CD4-positive, alpha-beta T cell treated with Interleukin-6 for 4 hours (primary cell): ENCODE measurements at places on chromosomes 2 and 18.

GRCh38 chr18:31645411-31645810 is 39.0 kb downstream of the B4GALT6 start:
- DNase-seq, result no peak

GRCh38 chr2:144082327-144082726 is 437.6 kb downstream of the ZEB2 start:
- DNase-seq, result no peak

- no peak for DNase-seq
These were observed 168.2 kb downstream of the TWIST2 start for GRCh38 chr2:239015901-239016675.

- no peak for DNase-seq
These were observed 14.2 kb downstream of the TET3 start for GRCh38 chr2:73998933-73999332.

DNA sequence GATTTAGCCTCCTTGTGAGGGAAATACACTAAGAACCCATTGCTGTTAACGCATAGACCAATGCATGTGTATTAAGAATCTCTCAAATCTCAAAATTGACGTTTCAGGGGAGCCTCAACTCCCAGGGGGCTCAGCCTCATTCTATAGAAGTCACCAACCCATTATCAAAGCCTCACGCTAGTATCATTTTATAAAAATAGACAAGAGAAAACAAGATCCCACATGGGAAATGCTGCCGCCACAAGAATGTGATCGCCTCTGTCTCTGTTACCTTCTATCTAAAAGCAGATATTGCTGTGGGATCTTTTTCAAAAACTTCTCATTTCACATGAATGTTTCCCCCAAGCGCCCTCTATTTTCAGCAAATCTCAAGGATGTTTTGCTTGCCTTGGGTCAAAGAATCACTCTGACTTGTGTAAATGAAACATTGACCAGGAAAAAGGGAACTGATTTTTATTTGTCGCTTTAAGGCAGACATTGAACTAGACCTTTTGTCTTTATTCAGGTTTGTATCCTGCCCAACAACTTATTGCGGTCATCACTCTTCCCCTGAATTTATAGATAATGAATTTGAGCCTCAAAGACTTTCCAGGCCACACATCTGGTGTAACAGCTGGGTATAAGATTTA is 679.0 kb upstream of the ID2 start:
- no peak for DNase-seq

DNA sequence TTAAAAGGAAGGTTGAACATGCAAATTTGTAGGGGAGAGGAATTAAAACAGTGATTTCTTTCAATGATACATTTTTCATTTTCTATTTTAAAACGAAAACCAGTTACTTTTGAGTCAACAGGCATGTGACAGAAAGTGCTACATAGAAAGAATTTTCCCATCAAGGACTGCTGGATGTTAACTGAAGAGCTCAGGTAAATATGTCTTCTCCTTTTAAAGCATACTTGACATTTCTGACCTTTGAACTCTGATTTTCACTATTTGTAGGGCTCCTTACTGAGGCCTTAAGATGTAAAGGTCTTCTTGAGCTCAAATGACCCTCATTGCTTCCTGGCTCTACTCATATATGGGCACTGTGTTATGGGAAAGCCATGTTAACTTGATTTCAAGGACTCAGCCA is 32.4 kb downstream of the FIGN start:
- DNase-seq, result no peak

DNA sequence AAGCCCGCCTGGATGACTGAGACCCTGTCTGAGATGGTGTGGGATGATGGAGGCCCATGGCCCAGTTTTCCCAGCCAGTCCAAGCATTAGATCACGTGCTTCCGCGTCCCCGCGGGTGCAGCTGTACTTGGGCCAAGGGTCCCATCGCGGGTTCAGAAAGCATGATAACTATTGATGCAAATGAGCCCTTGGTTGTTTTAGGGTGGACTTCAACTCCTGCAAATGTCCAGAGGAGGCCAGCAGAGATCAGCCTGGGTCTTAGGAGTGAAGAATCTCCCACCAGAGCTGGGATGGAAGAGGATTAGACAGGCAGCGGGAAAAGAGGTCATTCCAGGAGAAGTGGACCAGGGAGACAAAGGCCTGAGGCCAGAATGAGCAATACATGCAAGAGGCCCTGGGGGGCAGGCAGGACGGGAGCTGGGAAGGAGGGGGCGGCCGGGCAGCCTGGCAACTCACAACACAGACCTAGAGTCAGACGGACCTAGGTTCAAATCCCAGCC is 89.9 kb upstream of the TMEM247 start:
- DNase-seq, result no peak

- DNase-seq, result no peak
These were observed 29.6 kb downstream of the SERTAD2 start for GRCh38 chr2:64624108-64624610.

DNA sequence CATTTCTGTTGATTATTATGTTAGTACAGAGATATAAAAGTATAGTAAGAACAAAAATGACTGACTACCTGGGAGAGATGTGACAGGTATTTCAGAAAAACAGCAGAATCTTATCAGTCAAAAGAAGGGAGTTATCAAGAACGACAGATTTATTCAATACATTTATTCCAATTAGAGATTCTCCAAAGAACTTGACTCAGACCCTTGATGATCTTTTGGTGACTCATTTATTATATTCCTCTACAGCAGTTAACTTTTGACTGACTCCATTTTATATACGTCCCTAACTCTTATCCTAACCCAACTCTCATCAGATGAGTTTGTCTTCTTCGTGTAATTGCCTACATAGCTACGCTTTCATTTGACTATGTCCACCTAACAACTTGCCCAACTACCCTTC is 91.1 kb downstream of the C2orf74 start:
- no peak for DNase-seq

GRCh38 chr2:97701851-97702465 is 11.4 kb upstream of the ZAP70 start:
- no peak for DNase-seq

DNA sequence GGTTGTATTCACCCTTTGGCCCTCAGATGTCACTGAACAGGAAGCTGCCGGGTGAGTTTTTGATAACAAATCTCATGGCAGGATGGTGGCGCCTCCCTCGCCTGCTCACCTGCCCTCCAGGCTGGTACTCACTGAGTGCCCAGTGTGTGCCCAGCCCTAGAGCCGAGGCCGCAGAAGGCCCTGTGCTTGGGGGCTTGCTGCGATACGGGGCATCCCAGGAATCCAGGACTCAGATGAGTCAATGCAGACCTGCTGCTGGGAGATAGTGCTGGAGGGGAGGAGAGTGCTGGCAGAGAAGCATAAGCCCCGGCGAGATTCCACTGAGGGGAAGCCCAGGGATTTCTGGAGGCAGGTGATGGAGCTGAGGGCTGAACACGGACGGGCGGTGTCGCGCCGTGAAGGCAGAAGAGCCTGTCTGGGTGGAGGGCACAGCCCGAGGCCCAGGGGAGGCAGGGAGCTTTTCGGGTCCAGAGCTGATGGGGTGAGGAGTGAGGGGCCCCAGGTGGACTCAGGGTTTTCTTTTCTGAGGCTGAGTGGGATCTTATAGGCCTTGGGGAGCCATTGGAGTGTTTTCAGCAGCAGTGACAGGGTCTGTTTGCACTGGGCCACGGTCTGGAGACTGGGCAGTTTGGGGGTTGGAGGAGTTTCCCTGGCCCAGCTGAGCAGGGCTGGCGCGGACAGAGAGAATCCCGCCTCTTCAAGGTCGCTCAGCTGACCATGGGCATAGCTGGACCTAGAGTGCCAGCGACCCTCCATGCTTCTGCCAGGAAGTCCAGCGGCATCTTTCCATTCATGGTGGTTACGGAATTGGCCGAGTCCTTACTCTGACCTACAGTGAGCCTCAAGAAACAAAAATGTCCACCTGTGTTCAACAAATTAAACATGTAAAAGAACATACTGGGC is 35.5 kb downstream of the LDLRAD4 start:
- no peak for DNase-seq

GRCh38 chr2:234536178-234536965 is 39.5 kb upstream of the ARL4C start:
- no peak for DNase-seq

DNA sequence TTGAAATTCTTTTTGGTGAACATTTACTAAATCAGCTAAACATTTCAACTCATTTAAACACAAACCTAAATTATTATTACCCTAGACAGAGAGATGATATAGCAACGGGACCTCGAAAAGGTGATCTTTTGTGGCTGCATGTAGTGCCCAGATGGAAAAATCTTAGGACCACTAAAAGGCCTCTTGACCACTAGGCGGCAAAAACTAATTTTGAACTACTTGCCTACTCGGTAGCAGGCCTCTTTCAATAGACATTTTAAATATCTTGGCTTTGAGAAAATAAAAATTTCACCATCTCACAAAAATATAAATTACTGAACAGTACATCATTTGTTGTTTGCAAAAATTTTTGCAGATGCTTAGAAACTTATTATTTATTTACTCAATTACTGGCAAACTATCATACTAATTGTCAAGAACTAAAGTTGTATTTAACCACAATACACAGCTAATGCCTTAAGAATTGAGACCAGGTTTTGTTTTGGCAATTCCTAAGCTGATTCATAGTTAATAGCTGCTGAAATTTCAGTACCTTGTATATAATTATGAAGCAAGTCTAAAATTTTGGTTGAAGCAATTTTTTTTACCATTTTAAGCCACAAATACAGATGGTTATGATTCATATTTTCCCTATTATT is 9.4 kb downstream of the COL3A1 start:
- no peak for DNase-seq

DNA sequence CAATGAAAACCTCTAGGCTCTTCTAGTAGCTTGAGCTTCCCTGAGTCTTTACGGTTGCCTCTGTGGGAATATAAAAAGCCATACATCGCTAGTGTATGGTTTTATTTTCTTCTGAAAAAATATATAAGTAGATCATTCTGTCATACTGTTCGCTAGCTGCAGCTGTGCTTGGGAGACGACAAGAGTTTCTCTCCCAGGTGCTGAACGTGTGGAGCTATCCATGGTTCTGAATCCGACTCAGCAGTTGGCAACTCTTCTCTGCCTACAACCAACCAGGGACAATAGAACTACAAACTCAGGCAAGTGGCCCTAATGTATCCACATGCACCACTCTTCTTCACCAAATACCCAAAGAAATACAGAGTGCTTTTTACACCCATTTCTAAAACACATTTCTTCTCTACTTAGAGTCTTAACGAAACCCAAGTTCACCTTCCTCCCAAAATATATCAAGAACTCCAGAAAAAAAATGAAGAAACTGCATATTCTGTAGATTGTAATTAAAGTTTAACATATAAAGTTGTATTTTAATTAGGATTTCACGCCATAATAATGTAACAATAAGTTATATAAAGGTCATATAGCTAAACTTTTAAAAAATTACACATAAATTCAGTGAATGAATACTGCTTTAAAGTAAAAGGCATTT is 2.2 kb upstream of the KCNH7 start:
- DNase-seq, result no peak

DNA sequence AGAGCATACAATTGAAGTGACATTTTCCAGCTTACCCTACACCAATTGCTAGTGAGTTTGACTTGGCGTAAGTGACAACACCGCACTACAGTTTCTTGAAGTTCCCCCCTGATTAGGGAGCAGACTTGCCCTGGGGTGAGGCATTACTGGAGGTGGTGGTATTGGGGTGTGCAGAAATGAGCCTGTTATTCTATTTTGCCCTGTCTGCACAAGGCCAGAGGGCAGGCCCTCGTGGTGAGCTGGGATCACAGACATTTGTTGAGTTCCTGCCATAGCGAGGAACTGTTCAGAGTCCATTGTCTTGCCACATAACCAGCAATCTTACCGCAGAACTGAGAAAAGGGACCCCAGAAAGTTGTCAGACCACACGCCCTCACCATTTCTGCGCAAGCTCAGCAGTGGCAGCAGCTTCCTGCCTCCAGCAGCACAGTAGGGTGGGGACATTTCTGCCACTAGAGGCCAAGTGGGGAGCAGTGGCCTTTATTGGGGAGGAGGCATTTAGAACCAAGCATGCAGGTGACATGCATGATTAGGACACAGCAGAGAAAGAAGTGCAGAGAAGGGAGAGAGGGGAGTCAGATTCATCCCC is 103.6 kb upstream of the BCL2L11 start:
- DNase-seq, result no peak

GRCh38 chr2:46422717-46423394 is 56.5 kb upstream of the TMEM247 start:
- DNase-seq, result no peak

GRCh38 chr2:220148471-220149248 is 521.2 kb downstream of the SLC4A3 start:
- DNase-seq, result no peak

- no peak for DNase-seq
These were observed 12.1 kb downstream of the TGFA start for GRCh38 chr2:70541481-70542020.

DNA sequence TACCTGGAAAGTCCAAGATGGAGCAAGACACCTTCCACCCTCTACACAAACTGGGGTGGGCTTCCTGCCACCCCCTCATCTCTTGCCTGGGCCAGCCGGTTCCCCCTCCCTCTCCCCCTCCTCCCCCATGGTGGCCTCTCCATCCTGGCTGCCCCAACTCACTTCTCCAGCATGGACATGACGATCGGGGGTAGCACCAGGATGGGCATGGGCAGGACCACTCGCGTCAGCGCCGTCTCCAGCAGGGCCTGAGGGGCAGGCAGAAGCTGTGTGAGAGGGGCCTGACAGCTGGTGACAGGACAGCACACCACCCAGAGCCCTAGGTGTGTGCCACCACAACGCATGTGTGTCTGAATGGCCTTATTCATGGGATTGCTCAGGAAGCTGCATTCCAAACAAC is 51.0 kb downstream of the EMX1 start:
- no peak for DNase-seq

- DNase-seq, result no peak
These were observed 32.6 kb downstream of the PPP1R1C start for GRCh38 chr2:182018218-182018617.

- no peak for DNase-seq
These were observed 20.2 kb upstream of the EMILIN2 start for GRCh38 chr18:2826581-2826980.

DNA sequence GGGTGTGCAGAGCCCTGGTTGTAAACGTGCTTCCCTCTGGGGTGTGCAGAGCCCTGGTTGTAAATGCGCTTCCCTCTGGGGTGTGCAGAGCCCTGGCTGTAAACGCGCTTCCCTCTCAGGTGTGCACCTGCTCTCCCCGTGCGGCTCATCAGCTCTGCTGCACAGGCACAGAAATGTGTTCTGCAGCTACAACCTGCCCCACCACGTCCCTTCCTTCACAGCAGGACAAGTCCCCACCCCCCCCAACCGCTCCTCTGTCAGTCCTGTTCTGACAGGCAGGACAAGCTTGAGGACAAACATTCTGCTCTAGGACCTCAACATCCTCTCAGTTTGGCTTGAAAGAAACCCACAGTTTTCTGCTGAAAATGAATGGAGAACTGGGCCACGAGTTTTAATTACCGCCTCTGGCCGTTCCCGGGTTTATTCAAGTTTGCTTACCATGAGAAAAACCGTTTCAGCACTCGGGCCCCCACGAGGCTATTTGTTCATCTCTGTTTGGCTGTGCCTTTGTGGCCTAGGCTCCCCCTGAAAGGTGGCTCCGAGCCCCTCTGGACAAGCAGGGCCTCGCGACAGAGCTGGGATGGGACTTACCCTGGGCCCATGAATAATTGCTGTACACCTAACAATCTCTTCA is 81.0 kb upstream of the ASB18 start:
- no peak for DNase-seq
